ENCODE measurements at places on chromosomes 13 and 19. TPM values are rescaled to one million over a fixed set of nuclear protein-coding genes. Genes with fewer than 3 reads are reported as not detected.

- peak; percentile 94 for DNase-seq
These were observed 4.9 kb downstream of the ARHGEF1 start for GRCh38 chr19:41887711-41888382.

The FREM2 gene
- total RNA-seq: not detected

GRCh38 chr13:84038001-84038400 is 155.7 kb upstream of the SLITRK1 start:
- DNase-seq: no peak

DNA sequence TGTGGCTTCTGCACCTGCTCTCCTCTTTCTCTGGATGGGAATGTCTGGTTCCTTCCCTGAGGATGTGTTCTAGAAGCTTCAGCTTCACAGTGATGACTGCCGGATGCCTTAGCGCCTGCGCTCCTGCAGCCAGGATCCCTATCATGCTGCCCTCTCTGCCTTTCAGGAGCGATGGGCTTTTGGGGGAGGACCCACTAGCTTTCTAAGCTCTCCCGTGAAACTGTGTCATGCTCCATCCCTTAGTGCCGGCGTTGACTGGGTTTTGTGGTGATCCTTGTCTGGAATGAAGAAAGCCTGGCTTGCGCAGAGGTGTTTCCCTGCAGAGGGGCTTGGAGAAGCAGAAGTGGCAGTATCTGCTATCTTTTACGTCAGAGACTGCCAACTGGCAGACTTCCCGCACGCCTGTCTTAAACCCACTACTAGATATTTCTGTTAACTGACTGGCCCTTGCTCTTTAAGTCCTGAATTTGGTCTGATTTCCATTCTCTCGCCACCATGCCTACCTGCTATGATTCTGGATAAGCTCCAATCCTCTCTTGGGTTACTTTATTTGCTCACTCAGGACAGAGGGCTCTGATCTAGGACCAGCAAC is 3.8 kb upstream of the KMT2B start:
- DNase-seq: no peak

- no peak for DNase-seq
These were observed 1699.4 kb downstream of the PCDH9 start for GRCh38 chr13:65530688-65531087.

- DNase-seq: peak; percentile 96
These were observed 16.6 kb downstream of the SIGLEC8 start for GRCh38 chr19:51441410-51442390.

- no peak for DNase-seq
These were observed 940.8 kb upstream of the PCDH9 start for GRCh38 chr13:68170961-68171360.

- DNase-seq: no peak
These were observed 822 bp downstream of the ADPRHL1 start for GRCh38 chr13:113452466-113452865.

GRCh38 chr13:70311191-70311590 is 202.9 kb upstream of the KLHL1 start:
- DNase-seq: no peak

- DNase-seq: no peak
These were observed 69.3 kb upstream of the MYO16 start for GRCh38 chr13:108560093-108560492.

- no peak for DNase-seq
These were observed 460 bp upstream of the ZNF155 start for GRCh38 chr19:43983544-43983911.

- no peak for DNase-seq
These were observed 1.6 kb downstream of the TTYH1 start for GRCh38 chr19:54416695-54417491.

The CEACAM3 gene
- not detected for total RNA-seq

GRCh38 chr13:114341003-114341777 is 26.9 kb downstream of the CHAMP1 start:
- DNase-seq: no peak
